CD4-positive, alpha-beta T cell treated with Interleukin-4 for 4 hours (primary cell): ENCODE measurements at places on chromosomes 6 and 20.
A peak's percentile ranks its signal among the peaks of the same experiment; 100 is the strongest.

DNA sequence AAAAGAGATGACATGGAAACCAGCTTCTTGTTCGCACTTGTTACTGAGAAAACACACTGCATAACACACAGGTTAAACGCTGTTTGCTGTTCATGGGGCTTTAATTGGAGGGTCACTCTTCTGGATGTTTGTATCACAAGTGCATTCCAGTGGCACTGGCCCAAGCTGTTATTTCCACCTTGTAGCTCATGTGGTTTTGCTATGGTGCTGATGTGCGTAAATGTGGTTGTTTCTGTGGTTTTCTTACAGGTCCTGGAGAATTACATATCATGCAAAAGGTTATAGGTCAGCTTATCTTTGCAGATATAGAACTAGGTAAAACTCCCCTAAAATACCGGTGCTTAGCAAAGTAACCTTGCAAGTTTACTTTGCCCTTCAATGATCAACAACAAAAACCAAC, 89.3 kb upstream of the AHI1 start:
- DNase-seq = no peak

DNA sequence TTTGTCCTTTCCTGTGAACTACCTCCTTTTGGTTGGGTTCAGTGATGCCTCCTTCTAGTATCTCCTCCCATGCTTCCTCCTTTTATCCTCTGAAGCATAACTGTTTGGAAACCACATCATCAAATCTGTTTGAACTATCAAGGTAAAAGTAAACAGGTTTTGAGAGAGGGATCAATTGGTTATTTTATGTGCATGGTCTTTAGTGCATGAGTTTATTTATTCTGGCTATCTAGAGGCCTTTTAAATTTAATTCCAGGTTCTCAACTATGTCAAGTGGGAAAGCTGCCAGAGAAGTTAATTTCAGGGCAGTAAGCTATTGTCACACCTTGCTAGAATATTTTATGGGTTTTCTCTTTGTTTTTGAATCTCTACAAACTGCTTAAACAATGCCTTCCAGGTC, 54.1 kb downstream of the WASF1 start:
- no peak for DNase-seq

GRCh38 chr6:116287689-116288282, 8.1 kb upstream of the TSPYL1 start:
- DNase-seq = peak; percentile 57

DNA sequence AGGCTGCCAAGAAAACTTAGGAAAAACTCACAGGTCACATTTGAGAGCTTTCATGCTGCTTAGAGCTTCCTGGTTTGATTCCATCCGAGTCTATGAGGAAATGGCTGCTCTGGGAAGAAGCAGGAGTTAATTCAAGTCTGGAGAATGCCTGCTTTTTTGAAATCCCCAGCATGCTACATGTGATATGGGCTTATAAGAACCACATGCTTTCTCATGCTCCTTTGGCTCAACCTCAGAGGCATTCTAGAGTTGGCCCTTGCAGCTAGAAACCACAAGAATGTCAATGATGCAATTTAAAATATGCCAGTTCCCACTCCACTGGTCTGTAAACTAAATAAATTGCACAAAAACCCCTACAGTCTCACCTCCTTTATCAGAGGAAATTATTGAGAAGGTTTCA, 142.9 kb upstream of the OLIG3 start:
- DNase-seq = no peak

DNA sequence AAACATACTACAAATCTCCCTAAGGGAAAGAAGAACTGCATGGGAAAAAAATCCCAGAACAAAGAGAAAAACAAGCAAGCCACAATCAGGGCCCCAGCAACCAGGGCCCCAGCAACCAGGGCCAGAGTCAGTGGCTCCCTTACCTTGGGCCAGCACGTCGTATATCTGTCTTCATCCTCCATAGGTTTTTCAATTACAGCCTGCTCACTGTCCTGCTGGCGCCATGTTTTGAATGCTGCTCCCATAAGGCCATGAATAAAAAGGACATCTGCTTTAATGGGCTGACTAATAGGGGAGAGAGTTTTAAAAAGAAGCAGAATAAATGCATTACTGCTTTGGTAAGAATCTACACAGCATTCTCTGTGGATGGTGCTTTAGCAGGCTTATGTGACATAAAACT, 49.2 kb downstream of the SERAC1 start:
- no peak for DNase-seq

GRCh38 chr6:44820321-44820720, 432.8 kb downstream of the CDC5L start:
- no peak for DNase-seq

DNA sequence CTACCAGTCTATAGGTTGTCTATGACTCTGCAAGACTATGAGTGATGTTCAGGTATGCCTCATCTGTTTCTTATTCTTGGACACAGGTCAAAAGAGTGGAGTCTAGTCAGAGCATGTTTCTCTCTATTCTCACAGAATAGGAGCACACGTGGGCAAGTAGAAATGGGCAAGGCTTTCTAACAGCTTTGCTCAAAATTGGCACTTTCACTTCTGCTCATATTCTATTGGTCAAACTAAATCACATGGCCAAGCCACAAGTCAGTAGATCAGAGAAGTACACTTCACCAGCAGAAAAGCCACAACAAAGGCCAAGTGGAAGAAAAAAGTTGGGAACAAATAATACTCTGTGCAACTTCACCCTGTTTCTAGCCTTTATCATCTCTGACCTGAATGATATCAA, 354.5 kb upstream of the SYNCRIP start:
- no peak for DNase-seq

DNA sequence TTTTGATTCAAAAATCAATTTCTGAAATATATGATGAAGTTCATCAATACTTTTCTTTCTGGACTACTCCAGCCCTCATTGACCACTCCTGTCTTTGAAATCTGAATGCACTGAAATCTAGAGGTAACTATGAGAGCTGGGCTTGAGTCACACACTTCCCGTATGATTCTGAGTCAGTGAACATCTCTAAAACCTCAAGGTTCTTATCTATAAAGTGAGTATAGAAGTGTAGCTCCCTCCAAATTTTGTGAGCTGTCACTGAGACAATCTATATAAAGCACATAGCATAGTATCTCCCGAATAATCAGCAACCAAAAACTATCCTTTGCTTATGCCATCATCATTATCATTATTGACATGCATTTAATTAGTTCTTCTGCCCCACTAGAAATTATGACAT, 182.4 kb downstream of the TSHZ2 start:
- DNase-seq = no peak

- DNase-seq = no peak
These were observed 113.8 kb downstream of the TAF4 start for GRCh38 chr20:61951695-61952533.

DNA sequence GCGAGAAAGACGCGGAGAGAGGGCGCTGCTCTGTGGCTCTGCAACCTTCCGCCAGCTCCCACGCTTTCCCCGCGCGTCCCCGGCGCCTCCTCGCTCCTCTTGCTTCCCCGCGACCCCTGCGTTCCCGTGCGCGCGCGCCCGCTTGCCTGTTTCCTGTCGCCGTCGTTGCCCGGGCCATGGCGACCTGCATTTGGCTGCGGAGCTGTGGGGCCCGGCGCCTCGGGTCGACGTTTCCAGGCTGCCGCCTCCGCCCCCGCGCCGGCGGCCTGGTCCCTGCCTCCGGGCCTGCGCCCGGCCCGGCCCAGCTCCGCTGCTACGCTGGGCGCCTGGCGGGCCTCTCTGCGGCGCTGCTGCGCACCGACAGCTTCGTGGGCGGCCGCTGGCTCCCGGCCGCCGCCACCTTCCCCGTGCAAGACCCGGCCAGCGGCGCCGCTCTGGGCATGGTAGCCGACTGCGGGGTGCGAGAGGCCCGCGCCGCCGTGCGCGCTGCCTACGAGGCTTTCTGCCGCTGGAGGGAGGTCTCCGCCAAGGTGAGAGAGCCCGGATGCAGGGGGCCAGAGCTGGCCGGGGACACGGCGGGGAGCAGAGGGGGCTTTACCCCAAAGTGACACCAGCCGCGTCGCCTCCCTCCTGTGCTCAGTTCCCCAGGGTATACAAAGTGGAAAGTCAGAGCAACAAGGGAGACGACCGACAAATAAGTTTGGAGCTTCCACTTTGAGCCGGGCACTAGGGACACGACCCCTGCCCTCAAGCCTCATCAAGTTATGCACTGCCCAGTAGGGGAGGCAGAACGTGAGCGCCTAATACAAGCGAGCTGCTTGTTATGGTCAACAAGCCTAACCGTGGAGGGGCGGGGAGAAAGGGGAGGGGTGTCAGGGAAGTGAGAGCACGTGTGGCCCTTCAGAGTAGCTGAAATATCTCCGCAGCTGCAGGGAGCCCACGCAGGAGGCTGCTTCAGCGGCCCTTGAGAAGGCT, at the start of gene ALDH5A1:
ALDH5A1 (plus strand) TSS at position 149 of the 975 bp plus-strand sequence; CDS start at position 177, 28 bp downstream.
- DNase-seq = peak; percentile 74

GRCh38 chr6:154931711-154932424, 63.2 kb upstream of the TIAM2 start:
- DNase-seq = no peak

- DNase-seq = peak; percentile 60
These were observed 82.7 kb upstream of the DUSP22 start for GRCh38 chr6:209432-210103.

DNA sequence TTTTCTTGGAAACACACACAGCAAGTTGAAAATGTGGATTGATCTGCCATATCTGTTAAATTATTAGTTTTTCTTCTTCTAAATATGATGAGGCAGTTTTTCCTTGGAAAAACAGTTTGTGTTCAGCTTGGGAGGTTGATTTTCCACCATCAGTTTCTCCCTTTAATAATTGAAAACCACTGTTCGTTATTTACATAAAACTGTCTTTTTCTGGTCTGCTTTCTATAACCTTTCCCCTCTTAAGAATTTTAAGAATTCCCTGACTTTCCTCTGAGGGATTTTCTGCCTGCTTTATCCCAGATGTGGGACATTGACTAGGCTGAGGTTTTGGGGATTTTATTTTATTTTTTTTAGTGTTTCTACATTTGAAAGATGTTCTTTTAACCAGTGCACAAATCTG, 27.2 kb downstream of the DSE start:
- no peak for DNase-seq

DNA sequence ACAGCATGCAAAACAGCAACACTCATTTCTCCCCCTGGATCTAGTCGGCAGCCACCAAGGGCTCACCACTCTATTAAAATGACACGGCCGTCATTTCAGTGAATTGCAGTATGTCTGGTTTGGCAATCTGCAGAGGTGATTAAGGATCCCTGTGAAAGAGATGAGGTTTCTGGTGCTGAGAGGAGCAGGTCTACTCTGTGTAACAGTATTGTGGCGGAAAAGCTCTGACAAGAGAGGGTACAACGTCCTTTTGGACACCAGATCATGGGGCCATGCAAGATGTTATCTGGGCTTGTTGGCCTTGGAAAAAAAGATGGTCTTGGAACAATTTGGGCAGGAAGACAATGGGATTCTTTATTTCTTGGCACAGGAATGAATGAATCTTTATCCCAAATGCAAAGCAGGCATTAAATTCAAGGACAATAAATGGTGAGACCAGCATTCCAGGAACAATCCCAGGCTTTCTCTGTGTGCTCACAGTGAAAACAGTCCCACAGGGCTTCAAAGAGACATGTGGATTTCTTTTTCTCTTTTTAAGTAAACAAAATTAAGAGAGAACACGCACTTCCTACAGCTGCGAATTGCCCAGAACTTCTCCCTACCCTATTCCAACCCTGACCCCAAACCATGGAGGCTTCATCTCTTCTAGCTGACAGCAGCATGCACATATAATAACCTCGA, 33.7 kb upstream of the ADGRF1 start:
- DNase-seq = no peak

- DNase-seq = no peak
These were observed 75.7 kb downstream of the AGPAT4 start for GRCh38 chr6:161198176-161198575.

DNA sequence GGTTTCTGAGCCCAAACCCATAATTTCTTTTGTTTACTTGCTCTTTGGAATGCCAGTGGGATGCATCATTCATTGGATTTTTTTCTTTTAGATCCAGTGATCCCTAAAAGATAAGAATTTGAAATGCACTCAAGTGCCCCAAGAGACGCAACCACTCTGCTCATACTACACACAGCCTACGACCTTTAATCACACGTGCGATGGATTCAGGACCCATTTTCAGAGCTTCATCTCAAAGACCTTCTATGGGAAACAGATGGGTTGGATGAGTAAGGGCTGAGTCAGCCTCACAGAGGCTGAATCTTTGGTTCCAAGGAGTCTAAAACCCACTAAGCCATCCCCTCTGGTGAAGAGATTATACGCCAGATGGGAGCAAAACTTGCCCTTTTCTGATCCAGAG, 265.5 kb upstream of the EXOC2 start:
- no peak for DNase-seq

DNA sequence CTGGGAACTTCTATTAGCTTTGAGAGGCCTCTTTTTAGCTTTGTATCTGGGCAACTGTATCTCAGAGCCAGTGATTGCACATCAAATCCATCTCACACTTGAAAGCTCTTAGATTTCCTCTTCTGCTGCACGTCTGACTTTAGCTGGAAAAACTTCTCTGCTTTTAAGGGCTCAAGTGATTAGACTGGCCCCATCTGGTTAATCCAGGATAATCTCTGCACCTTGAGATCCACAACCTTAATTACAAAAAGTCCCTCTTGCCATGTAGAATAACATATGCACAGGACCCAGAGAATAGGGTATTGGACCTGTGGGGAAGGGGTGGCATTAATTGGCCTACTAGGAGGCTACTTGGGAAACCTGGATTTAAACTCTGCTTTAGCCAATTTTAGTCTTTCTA, 24.2 kb downstream of the KLHL31 start:
- DNase-seq = no peak

GRCh38 chr6:116314878-116315277, 35.1 kb upstream of the TSPYL1 start:
- DNase-seq = peak; percentile 6

- DNase-seq = no peak
These were observed 87.0 kb upstream of the MYL9 start for GRCh38 chr20:36454332-36454697.

GRCh38 chr6:129447198-129447565, 262.8 kb downstream of the ARHGAP18 start:
- no peak for DNase-seq

GRCh38 chr6:43681303-43681702, 6.3 kb downstream of the MRPS18A start:
- no peak for DNase-seq

DNA sequence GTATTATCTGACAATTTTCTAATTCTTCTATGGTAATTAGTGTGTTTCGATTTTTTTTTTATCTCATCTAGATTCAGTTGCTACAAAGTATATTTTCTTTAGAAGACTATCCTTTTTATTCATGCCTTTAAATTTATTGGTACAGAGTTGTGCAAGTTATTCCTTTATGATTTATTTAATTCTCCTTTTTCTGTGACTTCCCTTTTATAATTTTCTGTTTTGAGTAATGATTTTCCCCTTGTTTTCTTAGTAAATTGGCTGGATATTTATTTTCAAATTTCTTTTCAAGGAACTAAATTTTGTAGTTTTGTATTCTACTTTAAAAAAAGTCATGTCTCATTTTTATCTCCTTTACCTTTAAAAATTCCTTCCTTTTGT, 2.4 kb upstream of the IL22RA2 start:
- no peak for DNase-seq
